HCEC 1CT (cell line): ENCODE measurements at places on chromosomes 4 and X.

DNA sequence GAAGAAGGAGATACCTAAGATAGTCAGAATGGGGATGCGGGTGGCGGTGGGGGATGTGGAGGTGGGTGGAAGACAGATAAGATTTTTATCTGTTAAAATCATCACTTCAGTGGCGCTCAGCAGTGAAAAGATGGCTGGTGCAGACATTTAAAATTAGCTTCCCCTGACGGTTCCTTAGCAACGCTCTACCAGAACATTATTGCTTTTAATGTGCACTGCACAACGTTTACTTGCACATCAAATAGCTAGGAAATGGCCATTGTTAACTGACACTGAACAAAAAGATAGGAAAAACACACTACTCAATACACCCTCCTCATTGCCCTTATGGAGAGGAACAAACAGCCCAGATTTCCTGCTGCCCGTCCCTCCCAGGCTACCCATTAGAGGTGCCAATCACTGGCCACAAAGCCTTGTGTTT is 61.0 kb upstream of the FTHL17 start:
- no peak for DNase-seq

GRCh38 chr4:36303426-36304137 is 22.2 kb downstream of the DTHD1 start:
- no peak for DNase-seq

- DNase-seq, result no peak
Observed at GRCh38 chr4:162352580-162353107, 188.8 kb upstream of the FSTL5 start.

DNA sequence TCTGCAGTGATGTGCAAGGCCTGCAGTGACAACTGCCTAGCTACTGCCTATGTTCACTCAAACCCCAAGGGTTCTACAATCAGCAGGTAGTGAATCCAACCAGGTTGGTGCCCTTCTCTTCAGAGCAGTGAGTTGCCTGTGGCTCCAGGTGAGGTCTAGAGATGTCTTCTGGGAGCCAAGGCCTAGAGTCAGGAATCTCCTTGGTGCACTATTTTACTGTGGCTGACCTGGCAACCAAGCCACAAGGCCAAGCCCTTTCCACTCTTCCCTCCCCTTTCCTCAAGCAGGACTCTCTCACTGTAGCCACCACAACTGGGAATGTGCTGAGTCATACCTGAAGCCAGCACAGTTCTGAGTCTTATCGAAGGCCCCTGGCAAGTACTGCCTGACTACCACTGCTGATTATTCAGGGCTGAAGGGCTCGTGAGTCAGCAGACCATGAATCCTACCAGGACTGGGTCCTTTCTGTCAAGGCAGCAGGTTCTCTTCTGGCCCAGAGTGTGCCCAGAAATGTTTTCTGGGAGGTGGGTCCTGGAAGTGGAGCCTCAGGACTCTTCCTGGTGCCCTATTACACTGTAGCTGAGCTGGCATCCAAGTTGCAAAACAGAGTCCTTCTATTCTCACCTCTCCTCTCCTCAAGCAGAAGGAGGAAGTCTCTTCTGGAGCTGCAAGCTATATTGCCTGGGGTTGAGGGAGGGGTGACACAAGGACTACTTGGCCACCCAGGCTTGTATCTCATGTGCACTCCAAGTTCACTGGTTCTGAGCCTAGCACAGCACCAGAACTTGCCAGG is 111.6 kb downstream of the BTC start:
- DNase-seq, result peak; percentile 86

DNA sequence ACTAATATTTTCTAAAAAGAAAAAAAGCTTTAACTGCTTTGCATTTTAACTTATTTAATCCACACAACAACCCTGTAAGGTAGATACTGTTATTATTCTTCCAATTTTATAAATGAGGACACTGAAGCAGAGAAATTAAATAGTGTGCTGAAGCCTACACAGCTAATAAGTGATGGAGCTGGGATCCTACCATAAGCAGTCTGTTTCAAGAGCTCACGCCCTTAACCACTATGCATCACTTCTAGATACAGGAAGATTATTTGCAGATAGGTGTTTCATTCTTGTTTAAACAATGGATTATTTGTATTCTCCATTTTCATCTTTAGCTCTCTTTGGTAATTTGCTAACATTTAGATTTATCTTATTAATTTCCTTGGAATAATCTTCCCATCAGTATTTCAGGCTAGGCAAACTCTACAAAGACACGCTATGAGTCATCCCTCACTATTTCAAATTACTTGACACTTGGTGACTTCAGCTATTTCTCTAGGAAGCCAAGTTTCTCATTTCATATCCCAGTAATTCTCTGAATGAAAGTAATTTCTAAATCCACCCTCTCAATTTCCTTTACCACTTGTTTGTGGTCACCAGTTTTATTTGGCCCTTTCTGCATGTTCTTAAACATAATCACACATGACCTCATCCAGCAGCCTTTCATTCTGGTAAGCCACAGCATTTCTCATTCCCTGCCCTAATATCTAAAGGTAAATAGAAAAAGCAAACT is 67.3 kb downstream of the ASB9 start:
- DNase-seq, result no peak

DNA sequence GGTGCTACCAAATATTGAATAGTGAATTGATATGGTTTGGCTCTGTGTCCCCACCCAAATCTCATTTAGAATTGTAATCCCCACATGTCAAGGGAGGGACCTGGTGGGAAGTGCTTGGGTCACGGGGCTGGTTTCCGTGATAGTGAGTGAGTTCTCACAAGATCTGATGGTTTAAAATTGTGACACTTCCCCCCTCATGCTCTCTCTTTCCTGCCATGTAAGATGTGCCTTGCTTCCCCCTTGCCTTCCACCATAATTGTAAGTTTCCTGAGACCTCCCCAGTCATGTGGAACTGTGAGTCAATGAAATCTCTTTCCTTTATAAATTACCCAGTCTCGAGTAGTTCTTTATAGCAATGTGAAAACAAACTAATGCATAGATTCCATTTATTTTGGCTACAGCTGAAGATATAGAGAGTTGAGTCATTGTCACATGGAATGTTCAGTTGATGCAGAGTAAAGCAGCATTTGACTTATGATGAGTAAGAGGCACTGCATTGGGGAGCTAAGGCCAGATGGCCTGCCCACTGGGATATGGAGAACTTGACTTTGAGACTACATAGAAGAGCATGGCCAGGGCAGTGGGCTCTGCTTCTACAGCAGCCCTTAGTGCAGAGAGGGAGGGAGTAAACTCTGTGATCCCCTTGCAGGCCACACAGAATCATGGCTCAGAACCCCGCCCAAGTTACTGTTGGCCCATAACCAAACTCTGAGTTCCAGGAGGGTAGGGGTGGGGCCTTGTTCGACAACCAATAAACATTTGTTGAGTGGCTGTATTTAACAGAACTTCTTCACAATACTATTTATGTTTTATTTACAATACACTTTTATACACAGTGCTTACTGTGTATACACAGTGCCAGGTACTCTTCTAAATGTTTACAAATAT is 34.2 kb downstream of the RAI2 start:
- peak; percentile 25 for DNase-seq

GRCh38 chrX:153057281-153057680 is 1.0 kb downstream of the PNMA3 start:
- DNase-seq, result no peak

GRCh38 chr4:2744576-2745270 is 11.4 kb downstream of the TNIP2 start:
- no peak for DNase-seq

GRCh38 chr4:1496116-1496642 is 89.9 kb upstream of the NKX1-1 start:
- no peak for DNase-seq

- no peak for DNase-seq
Observed at GRCh38 chr4:79413032-79413885, 5.2 kb upstream of the GK2 start.

- DNase-seq, result no peak
Observed at GRCh38 chr4:182258441-182259000, 15.3 kb downstream of the TENM3 start.

- DNase-seq, result peak; percentile 33
Observed at GRCh38 chrX:10415306-10416001, 204.9 kb downstream of the MID1 start.

DNA sequence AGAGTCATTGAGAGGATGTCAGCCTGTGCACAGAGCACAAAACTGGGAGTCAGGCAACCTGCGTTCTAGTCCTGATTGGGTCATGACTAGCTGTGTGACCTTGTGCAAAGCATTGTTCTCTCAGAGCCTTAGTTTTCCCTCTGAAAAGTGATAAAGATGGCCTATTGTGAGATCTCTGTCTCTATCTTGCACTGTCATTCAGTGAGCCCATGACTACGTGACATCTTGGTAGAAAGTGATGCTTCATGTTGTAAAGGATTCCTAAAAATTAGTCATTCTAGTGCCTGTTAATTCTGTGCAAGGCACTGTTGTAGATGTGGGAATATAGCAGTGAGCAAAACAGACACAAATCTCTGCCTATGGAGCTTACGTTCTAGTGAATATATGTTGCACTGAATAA is 2.5 kb downstream of the PGRMC1 start:
- peak; percentile 17 for DNase-seq

- no peak for DNase-seq
Observed at GRCh38 chr4:188536826-188537225, 397.6 kb downstream of the TRIML1 start.

GRCh38 chr4:155906554-155907247 is 3.2 kb downstream of the TDO2 start:
- peak; percentile 75 for DNase-seq

- peak; percentile 93 for DNase-seq
Observed at GRCh38 chr4:48909697-48910096, 3.1 kb upstream of the OCIAD2 start.

DNA sequence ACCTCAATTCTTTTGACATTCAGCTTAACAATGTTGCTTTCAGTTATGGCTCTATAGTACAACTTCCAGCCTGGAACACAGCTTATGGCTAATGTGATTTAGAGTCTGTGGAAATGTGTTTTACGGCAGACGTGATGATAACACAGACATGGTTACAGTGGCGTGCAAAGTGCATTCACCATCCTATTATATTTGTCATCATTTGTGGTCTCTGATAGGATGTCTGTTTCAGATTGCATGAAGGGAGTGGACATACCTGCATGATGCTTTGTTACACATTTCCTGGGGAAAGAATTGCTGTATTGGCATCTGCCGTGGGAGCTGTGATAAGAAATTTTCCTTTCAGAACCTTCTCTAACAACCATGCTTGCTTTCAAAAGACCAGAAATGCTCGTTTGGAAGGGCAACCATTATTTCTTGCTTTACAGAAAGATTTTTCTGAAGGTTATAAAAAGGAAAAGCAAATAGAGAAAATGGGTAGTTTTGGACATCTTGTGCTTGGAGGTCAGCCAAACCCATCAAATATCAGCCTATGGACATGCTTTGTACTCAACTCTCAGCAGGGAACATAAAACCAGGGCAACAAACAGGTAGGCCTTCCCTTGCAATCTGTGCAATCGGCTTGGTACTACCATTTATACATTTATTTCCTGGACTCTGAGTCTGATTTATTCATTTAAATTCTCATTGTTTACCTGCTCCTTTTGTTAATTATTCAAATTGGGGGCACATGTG is 273.9 kb downstream of the TLL1 start:
- no peak for DNase-seq

DNA sequence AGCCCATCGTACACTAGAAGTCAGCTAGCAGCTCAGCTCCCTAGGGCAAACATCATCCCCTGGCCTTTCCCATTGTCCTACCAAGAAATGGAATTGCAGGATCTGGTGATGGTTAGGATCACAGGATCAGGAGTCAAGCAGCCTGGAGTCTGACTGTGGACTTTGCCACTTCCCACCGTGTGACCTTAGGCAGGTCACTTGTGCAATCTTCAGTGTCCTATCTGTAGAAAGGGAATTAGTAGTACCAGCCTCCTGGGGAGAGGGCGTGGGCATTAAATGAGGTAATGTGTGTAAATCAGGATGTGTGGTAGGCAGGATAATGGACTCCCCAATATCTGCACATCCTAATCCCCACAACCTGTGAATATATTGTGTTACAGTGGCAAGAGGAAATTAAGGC is 38.6 kb upstream of the APLN start:
- no peak for DNase-seq

DNA sequence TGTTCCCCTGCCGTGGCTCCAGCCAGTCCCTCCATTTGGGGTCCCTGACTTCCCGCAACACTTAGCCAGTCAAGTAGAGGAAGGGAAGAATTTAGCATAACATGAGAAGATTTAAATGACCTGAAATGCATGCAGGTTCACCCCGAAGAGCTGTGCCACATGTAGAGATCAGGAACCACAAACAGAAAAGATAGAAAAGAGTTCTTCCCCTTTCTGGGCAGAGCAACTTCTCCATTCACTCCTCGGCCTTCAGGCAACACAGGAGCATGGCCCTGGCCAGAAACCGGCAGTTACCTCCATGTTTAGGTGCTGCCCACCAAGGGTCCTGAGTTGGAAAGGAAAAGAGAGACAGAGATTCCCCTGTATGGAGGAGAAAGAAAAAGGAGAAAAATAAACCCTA is 5.2 kb downstream of the NLRP2B start:
- no peak for DNase-seq

- DNase-seq, result no peak
Observed at GRCh38 chr4:27272217-27272616, 411.6 kb downstream of the STIM2 start.

GRCh38 chrX:68880846-68881552 is 52.2 kb downstream of the EFNB1 start:
- no peak for DNase-seq

- peak; percentile 28 for DNase-seq
Observed at GRCh38 chr4:38856524-38857337, at the start of gene TLR6. TLR6 (minus strand) TSS chr4:38856817; CDS start chr4:38829473, 27,344 bp downstream.

- DNase-seq, result no peak
Observed at GRCh38 chr4:150261571-150261970, 183.3 kb downstream of the DCLK2 start.

GRCh38 chr4:74206088-74206825 is 48.3 kb downstream of the MTHFD2L start:
- DNase-seq, result no peak

GRCh38 chr4:78638337-78639172 is 87.0 kb downstream of the ANXA3 start:
- no peak for DNase-seq

DNA sequence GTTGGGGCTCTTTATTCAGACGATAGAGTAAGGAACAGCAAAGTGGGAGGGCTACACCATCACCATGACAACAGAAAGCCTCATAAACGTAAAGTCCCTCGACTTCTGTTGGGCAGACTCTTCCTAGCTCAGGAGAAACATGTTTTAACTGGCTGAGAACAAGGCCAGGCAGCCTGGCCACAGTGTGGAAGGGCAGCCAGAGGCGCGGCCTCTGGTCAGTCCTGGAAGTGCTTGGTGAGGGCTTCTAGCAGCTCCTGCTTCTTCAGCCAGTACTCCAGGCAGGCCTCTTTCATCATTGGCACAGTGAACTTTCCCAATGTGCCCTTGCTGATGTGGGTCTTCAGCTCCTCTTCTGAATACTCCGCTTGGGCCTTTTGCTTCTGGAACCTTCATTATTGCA is 690.9 kb downstream of the PCDH19 start:
- no peak for DNase-seq

GRCh38 chr4:16083241-16084191 is at the start of gene PROM1:
PROM1 (minus strand) TSS chr4:16084023; CDS start chr4:16075906, 8,117 bp downstream.
- DNase-seq, result no peak

GRCh38 chrX:46653482-46653881 is 79.9 kb downstream of the CHST7 start:
- no peak for DNase-seq
